ENCODE measurements at places on chromosomes 6 and 20.

DNA sequence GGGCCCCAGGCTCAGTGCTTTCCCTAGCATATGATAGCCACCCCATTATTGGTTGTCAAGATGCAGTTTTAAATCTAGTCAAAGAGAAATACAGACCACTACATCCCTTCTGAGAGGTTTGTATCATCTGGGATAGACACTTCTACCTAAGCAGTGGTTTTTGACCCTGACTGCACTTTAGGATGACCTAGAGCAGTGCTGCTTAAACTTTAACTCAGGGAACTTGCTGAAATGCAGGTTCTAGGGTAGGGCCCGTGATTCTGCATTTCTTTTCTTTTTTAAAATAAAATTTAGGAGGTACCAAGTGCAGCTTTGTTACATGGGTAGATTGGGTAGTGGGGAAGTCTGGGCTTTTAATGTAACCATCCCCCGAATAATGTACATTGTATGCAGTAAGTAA lies 18.7 kb downstream of the TM9SF4 start:
- no peak for DNase-seq

DNA sequence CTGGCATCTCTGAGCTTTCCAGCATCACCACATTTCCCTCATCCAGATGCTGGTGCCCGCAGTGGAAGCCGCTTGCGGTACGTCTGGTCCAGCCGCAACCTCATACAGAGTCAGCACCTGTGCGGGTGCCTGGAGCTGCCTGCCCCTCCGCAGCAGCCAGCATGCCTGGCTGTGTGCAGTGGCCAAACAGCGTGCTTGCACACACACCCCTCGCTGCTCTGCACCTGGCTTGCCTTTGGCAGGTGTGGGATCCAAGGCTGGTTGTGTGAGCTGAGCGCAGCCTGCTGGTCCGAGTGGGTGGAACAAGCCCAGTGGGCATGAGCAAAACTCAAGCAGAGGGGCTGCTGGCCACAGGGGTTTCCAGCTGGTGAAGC lies 3.1 kb upstream of the HINT3 start:
- DNase-seq = peak; percentile 72

DNA sequence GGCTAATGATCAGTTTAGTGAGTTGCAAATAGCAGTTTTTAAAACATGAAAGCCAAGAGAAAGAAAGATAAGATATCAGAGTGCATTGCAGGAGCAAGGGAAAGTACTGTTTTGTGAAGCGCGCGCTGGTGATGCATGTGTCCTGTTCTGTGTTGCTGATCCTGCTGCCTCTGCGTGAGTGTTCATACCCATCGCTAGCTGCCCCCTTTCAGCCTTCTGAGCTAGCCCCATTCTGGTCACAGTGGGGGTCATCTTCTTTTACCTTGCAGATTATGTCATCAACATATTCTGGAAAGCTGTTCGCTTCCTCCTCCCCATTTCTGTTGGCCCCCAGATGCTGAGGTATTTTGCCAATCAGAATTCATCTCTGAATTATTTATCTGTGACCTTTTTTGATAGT lies 1.9 kb downstream of the MRAP2 start:
- DNase-seq = no peak

DNA sequence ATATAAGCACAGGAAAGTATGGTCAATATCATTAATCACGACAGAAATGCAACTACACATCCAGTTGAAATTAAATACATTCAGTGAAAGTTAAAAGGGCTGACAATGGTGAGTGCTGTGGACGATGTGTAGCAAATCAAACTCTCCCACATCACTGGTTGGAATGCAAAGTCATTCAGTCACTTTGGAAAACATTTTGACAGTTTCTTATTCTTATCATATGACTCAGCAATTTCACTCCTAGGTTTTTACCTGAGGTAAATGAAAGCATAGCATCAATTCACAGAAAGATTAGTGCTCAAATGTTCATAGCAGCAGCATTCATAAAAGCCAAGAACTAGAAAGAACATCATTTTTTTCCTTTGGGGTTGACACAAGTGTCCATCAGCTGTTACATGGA lies 28.6 kb upstream of the SAMD5 start:
- no peak for DNase-seq

DNA sequence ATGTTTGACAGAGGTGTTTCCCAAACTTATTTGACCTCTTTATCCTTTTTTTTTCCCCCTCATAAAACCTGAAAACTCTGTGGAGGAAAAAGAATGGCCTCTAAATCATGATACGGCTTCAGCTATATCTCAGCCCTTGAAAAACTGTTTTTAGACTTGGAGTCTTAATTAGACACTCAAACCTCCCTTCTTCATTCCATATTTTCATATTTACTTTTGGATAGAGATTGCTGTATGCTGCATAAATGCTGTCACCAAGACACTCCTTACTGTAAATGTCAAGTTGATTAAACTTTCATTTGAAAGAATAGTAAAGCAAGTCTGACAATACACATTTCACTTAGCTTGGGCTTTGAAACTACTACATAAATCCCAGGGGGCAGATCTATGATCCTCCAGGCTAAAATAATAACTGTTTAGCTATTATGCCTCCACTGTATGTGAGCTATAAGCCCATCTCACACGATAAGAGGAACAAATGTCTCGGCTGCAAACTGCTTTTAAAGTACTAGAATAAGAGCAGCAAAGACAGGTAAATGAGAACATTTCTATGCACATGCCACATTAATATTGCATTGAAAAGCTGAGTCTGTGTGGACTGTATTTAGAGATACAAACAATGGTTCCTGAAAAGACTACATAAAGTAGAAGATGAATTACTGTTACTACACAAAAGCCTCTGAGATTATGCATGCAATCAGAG lies 141.3 kb upstream of the HMGN3 start:
- no peak for DNase-seq

GRCh38 chr6:16477367-16478149 lies 239.2 kb downstream of the GMPR start:
- DNase-seq = no peak

GRCh38 chr20:8305449-8305978 lies 173.4 kb downstream of the PLCB1 start:
- DNase-seq = peak; percentile 30

- DNase-seq = no peak
These were observed 267.1 kb downstream of the ERMARD start for GRCh38 chr6:170018422-170018935.

DNA sequence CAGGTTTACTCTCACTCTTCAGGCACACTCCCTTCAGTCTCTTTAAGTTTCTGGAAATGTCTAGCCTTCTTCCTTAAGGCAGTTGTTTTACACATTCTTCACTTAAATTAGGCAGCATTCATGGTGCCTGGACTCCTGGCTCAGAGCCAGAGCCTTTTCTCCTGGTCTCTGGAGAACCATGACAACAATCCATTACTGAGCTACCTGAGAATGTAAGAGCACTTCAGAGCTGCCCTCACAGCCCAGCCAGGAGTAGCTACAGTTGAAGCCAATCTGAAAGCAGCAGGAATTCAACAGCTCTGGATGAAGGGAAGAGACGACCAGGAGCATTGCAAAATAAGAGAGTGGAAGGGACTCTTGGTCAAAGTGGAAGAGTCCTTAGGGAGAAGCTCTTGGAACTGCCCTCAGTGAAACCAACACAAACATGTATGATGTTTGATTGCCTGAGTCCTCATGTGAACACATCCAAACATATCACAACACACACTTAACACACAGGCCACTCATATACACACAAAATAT lies 416.8 kb upstream of the SPTLC3 start:
- peak; percentile 52 for DNase-seq

DNA sequence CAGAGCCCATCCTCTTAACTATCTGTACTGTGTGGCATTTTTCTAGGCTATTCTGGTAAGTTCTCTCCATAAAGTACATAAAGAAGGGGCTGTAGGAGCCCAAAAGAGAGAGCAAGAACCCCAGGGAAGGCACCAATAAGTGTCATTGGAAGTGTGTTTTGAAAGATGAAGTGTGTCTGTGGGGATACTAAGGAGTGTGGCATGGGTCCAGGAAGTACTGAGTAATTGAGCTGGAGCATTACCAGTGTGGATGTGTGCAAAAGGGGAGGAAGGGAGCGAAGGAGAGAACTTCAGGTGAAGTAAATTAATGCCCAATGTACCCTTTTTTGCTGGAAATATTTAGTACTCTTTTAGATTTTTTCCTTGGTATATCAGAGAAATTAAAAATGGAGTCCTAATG lies 63.9 kb downstream of the KCNS1 start:
- no peak for DNase-seq

- DNase-seq = no peak
These were observed 133.8 kb upstream of the CCN2 start for GRCh38 chr6:132084811-132085509.

DNA sequence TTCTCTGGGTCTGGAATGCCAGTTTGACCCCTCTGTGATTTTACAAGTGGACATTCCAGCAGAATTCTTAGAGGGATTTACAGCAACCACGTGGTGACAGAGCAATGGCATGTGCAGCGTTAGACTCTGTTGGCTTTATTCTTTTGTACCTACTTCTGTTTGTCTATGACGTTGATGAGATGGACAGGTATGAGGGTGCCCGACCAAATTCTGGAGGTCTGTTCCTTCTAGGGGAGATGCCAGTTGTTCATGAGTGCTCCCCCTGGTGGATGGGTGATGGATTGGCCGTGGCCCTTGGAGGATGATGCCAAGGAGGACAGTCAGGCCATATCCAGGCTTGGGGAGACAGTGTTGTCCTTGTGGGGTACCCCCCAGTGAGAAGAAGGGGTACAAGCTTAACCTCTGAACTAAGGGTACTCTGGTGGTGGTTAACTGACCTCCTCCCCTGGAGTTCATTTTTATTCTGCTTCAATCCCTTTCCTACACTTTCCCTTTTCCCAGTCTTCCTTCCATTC lies 198.6 kb downstream of the DTNBP1 start:
- DNase-seq = no peak

DNA sequence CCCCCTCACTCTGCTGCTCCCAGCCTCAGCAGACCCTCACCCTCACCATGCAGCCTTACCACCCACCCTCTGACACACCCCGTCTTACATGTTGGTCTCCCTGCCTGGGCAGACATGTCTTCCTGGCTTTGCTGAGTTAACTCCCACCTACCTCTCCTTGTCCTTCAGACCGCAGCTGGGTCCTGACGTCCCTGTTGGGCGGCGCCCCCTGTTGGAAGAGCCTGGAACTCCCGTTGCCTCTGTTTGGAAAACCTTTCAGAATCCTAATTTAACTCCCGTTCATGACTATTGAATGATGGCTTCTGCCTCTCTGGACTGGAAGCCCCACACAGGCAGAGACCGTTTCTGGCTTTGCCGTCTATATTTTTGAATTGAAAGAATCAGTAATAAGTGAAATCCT lies 245.1 kb downstream of the MYLK4 start:
- DNase-seq = no peak

GRCh38 chr20:37881601-37882343 lies 21.2 kb upstream of the VSTM2L start:
- DNase-seq = peak; percentile 35

DNA sequence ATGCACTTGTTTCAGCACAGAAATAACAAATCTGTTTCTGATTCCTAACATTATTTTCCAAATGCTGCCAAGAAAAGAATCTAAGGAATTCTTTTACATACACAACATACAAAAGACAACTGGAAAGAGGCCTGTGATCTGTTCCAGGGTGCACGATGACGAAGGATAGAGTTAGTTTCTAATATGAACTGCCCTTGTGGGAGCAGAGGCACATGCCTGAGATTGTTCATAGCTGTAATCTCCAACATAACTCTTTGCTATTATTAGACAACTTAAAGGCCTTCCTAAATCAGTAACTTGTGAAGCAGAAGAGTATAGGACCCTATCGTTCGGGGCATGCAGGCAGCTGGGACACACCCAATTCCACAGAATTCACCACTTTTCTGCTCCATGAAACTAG lies 41.2 kb upstream of the NHSL1 start:
- no peak for DNase-seq

DNA sequence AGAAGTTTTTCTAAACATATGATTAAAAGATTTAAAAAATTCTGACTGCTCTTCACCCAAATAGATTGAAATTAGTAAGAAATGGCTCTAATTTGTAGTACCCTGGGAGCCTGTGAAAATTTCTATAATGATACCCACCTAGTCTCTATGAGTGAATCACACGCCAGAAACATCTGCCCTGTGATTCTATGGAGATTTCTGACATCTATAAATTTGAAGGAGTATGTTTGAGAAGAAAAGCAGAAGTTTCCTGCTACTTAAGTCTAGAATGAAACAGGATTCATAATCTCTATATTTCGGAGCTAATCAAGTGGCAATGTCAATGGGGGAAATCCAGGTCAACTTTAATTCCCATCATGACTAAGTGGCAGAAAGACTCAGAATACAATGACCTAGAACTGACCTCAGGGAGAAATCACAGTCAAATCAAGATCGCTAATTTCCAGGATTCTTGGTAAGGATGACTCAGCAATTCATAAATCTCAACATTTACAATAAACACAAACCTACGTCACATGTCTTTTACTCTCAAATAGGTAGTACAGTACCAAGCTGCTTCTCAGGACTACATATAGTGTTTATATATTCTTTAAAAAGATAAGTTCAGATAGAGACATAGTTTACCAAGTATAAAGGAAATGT lies 186.2 kb upstream of the TNFAIP3 start:
- DNase-seq = peak; percentile 7

DNA sequence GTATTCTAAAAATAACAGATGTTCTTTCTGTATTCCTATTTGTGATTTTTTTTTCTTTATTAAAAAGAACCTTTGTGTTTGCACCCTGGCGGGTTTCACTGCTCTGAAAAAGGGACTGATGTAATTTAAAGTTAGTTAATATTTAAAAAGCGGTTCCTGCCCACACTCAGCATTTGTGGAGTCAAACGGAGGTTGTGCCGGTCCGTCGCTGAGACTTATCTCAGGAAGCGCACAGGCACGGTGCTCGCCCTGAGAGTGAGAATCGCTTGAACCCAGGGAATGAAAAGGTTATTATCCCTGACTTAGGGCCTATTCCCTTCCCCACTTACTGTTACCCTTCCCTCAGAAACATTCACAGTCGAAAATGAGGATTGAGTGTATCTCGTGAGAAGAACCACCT lies 366.7 kb downstream of the THBS2 start:
- DNase-seq = no peak

- no peak for DNase-seq
These were observed 5.0 kb downstream of the GCNT2 start for GRCh38 chr6:10526156-10526555.

GRCh38 chr6:91080871-91081270 lies 494.0 kb upstream of the MAP3K7 start:
- DNase-seq = no peak

DNA sequence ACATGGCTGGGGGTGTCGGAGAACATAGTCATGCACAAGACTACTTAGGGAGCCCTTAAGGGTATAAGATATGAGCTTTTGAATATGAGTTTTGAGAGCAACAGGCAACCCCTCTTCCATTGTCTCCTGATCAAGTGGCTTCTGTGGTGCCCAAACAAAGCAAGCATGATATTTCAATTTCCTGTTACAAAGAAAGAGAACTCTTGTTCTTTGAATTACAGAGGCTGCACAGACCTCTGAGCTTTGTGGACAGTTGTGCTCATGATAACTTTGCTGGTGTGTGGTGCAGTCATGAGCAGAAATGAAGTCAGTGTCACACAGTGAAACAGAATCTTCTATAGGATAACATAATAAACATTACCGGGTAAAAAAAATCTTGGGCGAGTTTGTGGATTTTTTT lies 66.8 kb upstream of the THEMIS start:
- no peak for DNase-seq
